CD4-positive, alpha-beta T cell treated with Interleukin-4 for 4 hours (primary cell): ENCODE measurements at places on chromosomes 6 and 20.
A peak's percentile ranks its signal among the peaks of the same experiment; 100 is the strongest.

DNA sequence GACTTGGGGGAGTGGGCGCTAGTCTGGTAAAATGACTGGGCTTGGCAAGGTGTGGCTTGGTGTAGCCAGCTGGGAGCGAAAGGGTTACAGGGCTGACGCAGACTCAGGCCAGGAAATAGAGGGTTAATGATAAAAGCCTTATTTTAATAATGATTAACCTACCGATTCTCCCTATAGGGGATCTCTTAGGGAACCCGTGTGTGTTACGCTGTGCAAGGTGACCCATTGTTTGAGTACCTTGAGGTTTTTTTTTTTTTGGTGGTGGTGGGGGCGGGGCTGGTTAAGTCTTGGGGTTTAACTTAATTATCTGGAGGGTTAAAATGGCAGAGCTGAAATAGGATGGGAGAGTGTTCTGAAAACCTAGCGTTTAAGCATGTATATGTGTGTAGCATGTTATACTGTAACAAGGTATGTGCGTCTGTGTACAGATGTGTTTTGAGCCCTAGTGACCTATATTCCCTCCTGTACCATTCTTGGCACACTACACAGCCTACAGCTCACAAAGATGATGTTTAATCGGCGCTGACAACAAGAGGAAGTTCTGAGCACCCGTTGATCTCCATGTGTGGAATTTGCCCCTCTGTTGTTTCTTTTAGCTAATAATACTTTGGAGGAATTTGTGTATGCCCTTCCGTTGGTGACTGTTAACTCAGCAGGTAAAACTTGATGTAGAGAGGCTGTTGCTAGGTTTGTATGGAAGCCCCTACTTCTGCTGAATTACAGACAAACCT is 1.3 kb downstream of the CARMIL1 start:
- no peak for DNase-seq

DNA sequence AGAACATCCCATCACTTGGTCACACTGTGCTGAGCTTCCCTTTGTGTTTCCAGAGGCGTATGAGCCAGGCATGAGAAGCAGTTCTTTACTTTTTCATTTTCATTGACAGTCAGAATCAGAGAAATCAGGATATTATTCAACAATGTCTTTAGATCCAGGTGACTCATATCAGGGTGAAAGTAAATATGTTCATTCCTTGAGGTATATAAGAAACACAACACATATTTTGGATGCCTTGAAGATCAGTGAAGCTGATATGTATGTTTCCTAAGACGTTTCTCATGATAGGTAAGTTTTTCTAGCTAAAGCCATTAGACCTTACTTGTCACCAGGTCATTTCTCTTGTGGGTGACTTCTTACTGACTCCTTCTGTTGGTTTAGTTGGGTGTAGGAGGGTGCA is 505.6 kb downstream of the CDH26 start:
- no peak for DNase-seq

GRCh38 chr20:3282271-3283221 is 43.6 kb upstream of the SLC4A11 start:
- DNase-seq = no peak

DNA sequence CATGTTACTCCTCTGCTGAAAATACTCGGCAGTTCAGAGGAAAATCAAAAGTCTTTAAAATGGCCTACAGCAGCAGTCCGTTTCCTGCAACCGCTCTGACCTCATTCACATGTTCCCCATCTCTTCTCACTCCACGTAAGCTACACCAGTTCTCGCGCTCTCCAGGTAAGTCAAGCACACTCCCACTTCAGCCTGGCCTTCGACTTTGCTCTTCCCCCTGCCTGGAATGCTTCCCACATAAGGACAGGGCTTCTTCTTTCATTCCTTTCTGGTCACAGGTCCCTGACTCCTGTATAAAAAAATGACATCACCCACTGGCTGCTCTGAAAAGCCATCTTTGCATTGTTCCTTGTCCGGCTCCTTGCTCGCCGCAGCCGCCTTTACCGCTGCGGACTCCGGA is 42.7 kb downstream of the MGME1 start:
- no peak for DNase-seq

DNA sequence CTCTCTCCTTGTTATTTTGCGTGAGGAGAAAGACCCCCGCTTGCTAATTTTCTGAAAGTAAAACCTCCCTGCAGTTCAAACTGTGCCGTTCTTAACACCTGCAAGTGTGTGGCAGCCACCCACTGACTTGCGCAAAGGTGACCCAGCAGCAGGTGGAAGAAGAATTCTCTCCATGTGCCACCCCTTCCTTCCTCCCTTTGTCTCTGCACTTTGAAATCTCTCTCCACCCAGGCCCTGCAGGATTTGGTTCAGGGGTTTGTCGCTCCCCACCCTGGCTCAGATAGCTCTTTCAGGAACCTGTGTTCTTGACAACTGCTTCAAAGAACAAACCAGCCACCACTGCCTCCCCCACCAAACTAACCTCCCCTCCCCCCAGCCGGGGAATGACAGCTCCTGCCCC is 41.4 kb downstream of the ZNF831 start:
- no peak for DNase-seq

DNA sequence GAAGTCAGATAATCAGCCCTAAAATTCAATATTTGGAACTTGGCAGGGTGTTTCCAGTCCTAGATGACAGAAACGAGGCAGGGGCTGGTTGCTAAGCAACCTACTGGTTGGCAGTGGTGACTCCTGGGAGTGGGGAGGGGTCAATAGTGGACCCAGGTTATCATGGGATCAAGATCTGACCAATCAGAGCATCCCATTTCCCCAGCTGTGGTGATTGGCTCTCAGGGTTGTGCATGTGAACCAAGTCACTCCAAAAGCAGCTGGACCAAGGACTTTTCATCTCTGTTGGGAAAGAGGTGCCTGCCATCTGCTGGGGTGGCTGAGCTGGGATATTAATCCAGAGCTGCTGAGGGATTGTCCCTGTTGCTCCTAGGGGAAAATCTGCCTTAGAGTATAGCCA is 253.4 kb downstream of the PREX1 start:
- no peak for DNase-seq

DNA sequence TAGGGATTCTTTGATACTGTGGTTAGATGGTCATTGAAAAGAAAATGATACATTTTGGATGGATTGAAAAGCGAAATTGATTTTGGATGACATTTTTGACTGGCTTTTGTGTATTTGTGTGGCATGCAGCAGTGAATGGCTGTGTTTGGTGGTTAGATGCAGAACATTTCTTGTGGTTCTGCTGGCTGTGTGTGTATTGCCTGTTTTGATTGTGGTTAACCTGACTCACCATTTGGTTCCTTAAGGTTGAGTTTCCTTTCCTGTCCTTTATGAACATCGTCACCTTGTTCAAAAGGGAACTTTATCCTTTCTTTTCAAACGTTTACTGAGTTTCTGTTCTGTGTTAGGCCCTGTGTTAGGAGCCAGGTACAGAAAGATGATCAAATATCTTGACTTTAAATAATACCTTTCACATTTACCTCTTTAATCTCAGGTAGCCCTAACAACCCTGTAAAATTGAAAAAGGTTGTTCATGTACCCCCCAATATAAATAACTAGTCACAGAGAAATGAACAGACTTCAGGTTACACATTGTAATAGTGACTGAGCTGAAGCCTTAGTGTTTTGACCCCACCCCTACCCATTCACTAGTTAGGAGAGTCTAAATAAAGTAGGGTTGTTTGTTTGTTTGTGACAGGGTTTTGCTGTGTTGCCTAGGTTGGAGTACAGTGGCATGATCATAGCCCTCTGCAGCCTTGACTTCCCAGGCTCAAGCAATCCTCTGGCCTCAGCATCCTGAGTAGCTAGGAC is 23.8 kb downstream of the ANKS1A start:
- peak; percentile 70 for DNase-seq

- DNase-seq = no peak
These were observed 554 bp upstream of the LAMA4 start for GRCh38 chr6:112254921-112255320.

DNA sequence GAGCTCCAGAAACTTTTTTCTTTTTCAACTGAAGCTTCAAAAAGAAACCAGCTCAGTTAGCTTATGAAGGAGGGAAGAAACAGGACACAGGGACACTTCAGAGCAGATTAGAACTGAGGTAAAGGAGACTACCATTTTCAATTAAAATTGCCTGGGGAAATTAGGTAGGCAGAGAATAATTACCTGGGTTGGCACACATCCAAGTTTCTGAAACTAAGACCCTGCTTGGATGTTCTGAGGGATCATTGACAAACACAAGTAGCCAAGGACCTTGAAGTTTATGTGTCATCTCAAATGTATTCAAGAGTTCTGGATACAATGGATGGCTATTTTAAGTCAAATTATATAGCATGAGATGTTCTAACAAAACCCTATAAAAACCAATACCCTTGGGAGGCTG is 137.6 kb downstream of the PLCB4 start:
- no peak for DNase-seq

GRCh38 chr6:109236115-109237076 is 141.1 kb downstream of the CEP57L1 start:
- DNase-seq = peak; percentile 2

- peak; percentile 93 for DNase-seq
These were observed 245.0 kb downstream of the GMPR start for GRCh38 chr6:16483315-16483875.

DNA sequence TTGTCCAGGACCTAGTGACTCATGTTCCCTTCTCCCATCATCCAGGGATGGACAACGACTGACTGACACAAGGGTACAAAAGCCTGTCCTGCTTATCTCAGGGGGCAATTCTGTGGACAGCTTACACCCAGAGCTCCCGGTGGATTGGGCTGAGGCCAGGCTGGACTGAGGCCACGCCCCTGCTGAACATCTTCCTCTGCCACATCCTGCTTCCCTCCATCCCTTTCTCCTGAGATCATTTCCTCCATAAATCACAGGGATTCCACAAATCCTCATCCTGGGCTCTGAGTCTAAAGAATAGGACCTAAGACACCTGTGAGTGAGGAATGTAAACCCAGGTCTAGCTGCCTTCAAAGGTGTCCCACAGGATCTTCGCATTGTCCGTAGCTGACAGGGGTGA is 30.4 kb upstream of the RNF24 start:
- DNase-seq = no peak

GRCh38 chr20:41286240-41286851 is 31.2 kb downstream of the ZHX3 start:
- DNase-seq = no peak

DNA sequence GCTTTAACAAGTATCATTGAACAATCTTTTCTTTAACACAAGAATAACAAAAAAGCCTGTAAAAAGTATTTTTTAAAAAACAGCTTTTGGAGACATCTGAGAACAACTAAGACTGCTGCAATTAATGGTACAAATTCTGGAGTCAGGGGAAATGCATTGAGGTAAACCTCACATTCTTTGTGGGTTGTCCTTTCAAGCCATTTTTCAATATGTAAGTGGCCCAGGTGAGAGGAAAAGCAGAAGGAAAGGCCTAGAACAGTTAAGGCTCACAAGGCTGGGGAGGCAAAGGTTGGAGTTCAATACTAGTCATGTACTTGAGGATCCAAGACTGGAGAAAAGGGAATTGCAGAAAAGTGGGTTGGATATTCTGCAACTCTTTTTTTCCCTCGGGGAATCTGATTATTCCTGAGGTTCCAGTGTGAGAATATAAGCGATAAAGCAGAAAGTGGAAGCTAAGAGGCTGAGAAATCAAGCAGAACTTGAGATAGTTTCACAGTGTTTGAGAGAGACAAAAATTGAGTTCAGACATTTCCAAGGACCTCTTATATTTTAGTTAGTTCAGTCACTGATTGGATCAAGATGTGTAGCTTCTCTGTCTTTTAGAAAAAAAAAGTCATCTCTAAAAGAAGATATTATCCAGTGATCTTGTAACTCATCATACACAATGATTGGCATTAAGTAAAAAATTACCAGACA is 25.0 kb upstream of the TXLNB start:
- no peak for DNase-seq

GRCh38 chr6:106799031-106799894 is 169.9 kb downstream of the QRSL1 start:
- DNase-seq = no peak

DNA sequence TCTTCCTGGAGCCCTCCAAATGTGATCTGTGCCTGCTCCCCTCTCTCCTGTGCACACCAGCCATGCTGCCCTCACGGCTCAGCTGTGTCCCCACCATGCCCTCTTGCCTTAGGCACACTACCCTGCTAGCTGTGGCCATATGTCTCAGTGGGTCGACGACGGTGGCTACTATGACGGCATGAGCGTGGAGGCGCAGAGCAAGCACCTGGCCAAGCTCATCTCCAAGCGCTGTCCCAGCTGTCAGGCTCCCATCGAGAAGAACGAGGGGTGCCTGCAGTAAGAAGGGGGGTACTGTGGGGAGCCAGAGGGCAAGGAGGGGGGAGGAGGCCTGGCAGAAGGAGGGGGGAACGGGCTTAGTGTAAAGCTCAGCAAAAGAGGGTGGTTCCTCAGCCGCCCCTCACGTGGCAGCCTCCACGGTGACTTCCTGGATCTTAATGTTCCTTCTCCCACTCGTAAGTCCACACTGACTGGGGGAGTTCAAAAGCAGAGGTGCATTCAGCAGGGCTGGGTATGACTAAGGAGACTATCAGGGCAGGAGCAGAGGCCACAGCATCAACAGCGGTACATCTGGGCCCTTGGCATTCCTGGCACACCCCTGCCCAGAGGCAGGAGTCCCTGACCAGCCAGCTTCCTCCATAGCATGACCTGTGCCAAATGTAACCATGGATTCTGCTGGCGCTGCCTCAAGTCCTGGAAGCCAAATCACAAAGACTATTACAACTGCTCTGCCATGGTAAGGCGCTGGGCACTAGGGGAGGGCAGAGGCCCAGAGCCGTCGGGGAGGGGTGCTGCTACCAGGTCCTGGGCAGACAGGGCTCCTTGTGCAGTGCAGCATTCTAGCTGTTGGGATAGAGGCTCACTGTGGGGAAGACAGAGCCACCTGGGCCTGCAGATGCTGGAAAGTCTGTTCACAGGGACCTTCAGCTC is 8.0 kb downstream of the DNPH1 start:
- no peak for DNase-seq

- DNase-seq = no peak
These were observed 136.3 kb downstream of the PHACTR3 start for GRCh38 chr20:59740621-59741020.

- DNase-seq = no peak
These were observed 10.1 kb upstream of the FKBP5 start for GRCh38 chr6:35698858-35699257.

- DNase-seq = no peak
These were observed 328.1 kb upstream of the ARID1B start for GRCh38 chr6:156449128-156449527.

DNA sequence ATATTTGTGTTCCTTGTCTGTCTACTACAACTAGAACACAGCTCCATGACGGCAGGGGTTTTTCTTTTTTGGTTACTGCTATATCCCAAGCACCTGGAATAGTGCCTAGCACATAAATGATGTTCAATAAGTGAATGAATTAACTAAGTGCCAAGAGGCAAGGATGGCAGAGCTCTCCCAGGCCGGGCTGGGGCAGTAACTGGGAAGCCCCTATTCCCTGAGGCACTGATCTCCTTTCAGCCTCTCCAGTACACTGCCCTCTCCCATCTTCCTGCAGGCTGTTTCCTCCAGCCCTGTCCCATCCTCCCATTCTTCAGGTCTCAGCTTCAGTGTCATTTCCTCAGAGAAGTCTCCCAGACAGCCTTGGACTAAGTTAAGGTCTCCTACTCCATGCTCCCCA is 29.0 kb upstream of the SPDEF start:
- no peak for DNase-seq
